ENCODE measurements at places on chromosomes 12 and 14. TPM values are rescaled to one million over a fixed set of nuclear protein-coding genes. Genes with fewer than 3 reads are reported as not detected.

DNA sequence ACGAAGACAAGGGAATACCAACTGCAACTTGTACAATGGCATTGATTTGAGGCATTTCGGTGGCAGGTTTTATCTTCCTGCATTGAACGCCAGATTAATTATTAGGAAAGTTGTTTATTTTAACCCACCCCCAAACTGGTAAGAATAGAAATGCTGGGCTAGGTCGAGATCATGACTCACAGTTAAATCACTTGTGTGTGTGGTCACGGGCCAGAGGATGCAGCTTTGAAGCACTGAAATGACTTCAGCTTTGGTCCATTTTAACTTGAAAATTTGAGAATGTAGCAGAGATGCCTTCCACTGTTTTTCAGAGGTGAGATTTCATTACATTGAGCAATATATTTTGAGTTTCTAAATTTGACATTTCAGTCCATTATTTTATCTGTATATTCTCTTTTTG lies 23.6 kb upstream of the KCNH3 start:
- DNase-seq, result no peak

DNA sequence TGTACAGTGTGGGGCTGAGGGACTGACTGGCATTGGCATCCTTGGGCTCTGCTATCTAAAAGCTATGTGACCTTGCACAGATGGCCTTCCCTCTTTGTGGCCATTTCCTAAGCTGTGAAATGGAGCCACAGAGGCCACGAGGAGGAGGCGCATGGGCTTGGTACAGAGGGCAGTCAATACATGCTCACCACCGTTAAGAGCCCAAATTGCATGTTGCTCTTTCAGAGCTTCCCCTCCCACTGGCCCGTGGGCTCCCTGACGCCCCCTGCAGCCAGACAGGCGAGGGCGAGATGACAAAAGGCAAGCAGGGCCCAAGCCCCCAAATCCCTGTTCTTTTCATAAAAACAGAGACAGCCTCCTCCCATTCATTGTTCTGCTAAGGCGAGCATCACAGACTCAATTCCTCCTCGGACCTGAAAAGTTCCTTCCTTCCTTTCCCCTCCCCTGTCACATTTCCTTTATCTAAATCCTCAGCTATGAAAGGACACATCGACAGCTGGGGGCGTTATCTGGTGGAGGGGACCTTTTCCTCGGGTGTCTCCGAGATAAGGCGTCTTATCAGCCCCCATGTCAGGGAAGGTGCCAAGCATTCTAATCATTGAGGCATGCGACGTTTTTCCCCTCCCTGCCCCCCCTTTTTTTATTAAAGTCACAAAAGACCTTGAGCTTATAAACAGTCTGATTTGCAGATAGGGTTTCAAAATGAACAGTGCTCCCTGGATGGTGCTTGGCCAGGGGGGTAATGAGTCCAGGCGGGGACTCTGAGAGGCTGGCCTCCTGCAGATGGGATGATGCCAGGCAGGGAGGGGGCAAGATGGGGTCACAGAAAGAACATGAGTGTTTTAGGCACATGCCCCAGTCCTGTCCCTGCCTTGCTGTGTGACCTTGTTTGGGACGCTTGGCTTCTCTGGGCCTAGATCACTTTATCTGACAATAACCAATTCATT lies 26.4 kb downstream of the FAM222A start:
- peak; percentile 23 for DNase-seq

DNA sequence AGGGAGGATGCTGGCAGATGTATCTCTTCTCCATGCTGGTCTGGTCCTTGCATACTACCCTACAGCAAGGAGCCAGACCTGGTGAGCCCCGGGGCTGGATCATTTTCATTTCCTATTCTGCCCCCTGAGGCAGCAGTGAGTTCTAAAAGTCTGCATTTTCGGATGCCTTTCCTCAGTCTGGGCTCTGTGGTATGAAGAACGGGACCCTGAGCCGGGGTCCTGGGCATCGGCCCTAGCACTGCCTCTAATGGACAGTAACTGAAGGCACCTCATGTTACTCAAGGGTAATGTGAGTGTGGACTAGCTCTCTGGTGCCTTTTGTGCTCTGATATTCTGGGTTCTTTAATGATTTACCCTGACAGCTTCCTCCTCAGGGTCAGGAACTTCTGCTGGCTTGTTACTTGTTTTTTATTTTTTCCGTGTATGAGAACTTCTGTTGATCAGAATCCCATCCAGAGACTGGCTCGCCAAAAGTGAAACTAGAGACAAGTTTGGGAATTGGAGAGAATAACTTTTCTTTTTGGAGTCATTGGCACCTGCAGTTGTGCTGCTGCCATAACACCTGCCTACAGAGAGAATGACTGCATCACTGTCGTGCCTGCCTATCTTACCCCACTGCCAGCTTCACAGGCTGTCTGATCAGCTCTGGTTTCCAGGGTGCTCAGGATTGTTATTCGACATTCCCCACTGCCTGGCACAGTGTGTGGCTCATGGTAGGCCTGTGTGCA lies 62.3 kb downstream of the SUSD6 start:
- peak; percentile 36 for DNase-seq

- peak; percentile 8 for DNase-seq
Measured at GRCh38 chr12:22333713-22334409, 646 bp downstream of the ST8SIA1 start.

DNA sequence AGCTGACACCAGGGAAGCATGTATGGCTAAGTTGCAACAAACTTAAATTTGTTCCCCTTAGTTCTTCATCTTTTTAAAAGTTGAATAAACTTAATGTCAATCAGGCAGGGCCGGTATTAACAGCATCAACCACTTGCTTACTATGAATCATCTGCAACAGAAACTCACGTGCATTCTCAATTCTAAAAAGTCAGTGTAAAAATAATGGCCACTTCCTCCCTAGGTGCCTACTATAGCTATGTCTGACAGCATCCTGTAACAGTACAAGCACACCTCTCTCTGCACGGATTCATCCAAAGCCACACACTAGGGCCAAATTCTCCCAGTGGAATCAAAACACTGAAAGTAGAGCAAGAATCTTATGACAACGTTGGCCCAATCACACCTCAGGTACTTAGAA lies 48.6 kb downstream of the PPP1R36 start:
- no peak for DNase-seq

The BEGAIN gene
- 5.5 TPM for total RNA-seq

GRCh38 chr12:29309320-29309902 lies 71.6 kb downstream of the ERGIC2 start:
- no peak for DNase-seq

GRCh38 chr12:94707892-94708291 lies 57.5 kb upstream of the TMCC3 start:
- DNase-seq, result no peak

The KLRC1 gene
- total RNA-seq, result 7.2 TPM

The RALGAPA1 gene
- total RNA-seq, result 23.7 TPM

The SPIC gene
- not detected for total RNA-seq

DNA sequence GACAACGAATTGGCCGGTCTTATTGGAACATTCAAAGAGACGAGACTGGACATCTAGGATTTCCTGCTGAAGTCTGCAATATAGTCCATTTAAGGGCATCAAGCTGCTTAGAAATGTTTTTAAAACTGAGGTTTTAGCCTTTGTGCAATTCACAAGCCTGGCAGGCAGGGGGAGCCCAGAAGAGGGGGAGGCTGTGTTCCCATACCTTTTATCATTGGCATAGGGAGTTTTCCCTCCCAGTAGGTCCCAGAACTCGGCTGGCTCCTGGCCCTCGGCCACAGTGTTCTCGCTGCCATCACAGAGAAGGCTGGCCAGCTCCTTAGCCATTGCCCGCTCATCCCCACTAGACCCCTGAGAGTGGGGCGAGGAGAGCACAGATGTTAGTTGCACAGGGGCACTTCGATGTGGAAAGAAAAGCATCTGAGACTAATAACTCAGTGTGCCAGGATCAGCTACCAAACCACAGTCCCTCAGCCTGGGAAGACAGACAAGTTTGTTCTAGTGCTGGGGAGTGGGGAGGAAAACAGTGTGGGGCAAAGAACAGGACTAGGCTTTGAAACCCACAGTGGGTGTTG lies 15.1 kb downstream of the AVIL start:
- DNase-seq, result peak; percentile 31

DNA sequence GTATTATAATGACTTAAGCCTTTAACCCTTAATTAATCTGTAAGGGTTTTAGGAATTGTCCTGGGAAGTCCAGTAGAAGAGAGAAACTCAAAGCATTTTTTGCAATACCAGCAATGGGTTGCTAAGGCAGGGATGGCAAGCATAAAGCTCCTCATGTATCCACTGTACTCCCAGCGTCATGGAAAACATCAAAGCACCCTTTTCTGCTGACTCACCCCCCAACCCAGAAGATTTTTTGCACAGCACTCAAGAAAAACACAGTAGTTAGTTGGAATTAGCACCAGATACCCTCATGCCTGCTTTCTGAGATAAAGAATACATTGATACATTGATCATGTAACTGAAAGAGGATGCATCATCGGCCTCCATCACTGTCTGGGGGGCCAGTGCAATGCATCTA lies 199.1 kb upstream of the CNOT2 start:
- no peak for DNase-seq

DNA sequence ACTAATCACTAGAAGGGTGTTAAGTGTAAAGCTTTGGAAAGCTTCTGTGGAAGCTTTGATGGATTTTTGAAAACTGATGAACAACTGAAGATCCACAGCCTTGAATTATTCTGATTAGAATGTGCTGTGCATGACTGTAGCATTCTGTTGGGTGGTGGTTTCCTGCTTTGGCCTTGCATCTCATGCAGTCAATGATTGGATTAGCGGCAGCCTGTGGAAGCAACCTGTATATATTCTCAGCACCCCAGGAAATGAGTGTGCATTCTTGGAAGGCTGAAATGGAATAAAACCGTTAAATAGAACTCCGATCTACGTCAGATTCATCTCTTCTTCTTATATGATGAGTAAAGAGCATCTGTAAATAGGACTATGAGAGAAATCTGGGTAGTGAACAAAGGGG lies 120.2 kb downstream of the SLC16A7 start:
- no peak for DNase-seq

The RERGL gene
- not detected for total RNA-seq

The LRRIQ1 gene
- total RNA-seq, result not detected

- DNase-seq, result no peak
Measured at GRCh38 chr12:51593021-51593420, 2.0 kb downstream of the SCN8A start.

- DNase-seq, result no peak
Measured at GRCh38 chr14:36442824-36443241, 77.2 kb downstream of the NKX2-1 start.

The FITM1 gene
- 0.69 TPM for total RNA-seq

The NUDT4 gene
- total RNA-seq, result 54.9 TPM

The AQP5 gene
- total RNA-seq, result not detected

GRCh38 chr14:73227812-73228781 lies 9.2 kb upstream of the PAPLN start:
- no peak for DNase-seq

- peak; percentile 25 for DNase-seq
Measured at GRCh38 chr12:108457006-108457733, 57.9 kb upstream of the FICD start.

DNA sequence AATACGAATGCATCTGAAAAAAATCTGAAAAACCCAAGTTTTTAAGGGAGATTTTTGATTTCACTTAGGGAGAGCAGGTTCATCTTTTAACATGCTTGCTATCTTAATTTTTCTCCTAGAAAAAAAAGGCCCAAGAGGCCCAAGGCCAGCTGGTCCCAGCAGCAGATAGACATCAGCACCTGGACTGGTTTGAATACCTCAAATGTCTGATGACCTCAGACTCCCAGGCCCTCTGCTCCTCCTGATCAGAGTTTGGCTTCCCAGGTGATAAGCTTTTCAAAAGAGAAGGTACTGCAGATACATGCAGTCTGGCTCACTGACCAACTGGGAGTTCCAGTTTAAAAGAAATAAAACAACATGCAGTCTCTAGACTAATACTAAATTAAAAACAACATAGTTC lies 82.6 kb downstream of the C2CD5 start:
- no peak for DNase-seq

The PAPLN gene
- 0.29 TPM for total RNA-seq

GRCh38 chr12:60710246-60710645 lies 1114.4 kb downstream of the SLC16A7 start:
- DNase-seq, result no peak

The GSC gene
- not detected for total RNA-seq

GRCh38 chr14:72154645-72155378 lies 222.6 kb downstream of the RGS6 start:
- peak; percentile 4 for DNase-seq

DNA sequence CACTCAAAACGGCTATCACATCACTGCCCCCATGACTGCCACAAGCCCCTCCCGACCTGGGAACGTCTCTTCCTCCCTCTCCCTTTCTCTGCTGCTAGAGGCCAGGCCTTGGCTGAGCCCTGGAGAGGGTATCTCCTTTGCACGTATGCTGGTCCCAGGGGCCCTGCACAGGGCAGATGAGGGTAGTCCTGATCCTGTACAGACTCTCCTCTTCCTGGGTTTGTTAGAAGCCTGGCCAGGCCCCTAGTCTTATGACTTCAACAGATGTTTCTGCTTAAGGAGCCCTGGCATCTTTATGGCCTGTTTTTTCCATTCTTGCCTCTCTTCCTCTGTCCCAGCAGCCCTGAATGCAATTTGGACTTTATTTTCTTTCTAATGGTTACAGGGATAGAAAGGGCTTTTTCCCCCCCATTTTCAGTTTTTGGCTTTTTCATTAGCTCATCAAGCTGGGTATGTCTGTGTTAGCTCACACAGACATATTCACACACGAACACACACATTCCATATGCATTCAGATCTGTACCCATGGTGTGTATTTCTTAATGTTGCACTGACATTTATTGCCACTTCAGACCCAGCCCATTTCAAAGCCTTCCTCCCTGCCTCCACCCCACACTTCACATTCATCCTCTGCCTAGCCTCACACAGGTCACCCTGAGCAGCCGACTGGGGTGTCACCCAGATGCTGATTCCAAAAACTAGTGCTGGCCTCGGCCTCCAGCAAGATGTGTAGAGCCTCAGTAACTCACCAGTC lies 203.2 kb downstream of the ZFP36L1 start:
- no peak for DNase-seq

DNA sequence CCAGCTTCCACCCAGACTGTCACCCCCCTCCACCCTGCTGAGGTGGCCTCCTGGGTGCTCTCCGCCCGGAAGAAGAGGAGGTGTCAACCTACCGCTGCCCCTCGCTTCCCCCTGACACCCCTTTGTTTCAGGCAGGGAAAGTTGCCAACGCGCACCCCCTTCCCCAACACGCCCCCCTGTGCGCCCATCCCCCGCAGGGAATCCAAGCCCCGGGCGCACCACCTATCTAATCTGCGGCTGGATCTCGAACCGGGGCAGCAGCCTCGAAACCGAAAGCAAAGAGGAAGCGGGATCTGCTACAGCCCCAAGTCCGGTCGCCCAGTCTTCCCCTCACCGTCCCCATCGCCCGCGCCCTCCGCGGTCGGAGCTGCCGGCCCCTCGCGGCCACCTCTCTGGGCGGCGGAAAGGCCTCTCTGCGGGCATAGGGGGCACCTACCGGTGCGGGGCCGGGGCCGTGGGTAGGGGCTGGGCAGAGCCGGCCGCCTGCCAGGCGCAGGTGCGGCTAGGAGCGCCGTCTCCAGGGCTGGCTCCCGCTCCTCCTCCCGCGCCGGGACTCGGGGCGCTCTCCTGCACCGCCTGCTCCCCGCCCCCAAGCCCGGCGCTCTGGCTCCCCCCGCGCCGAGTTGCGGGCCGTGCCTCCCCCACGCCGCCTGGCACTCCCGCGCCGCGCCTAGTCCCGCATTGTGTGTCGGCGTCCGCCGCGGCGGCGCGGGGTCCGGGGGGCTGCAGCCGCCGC lies 18.3 kb upstream of the PLEKHH1 start:
- DNase-seq, result peak; percentile 43

The SMCO2 gene
- not detected for total RNA-seq
